ENCODE measurements at places on chromosomes 1 and 21.

GRCh38 chr1:6262555-6263420 lies 1.9 kb upstream of the GPR153 start:
- DNase-seq, result no peak

GRCh38 chr1:154626456-154627256 lies 18.7 kb upstream of the ADAR start:
- no peak for DNase-seq

DNA sequence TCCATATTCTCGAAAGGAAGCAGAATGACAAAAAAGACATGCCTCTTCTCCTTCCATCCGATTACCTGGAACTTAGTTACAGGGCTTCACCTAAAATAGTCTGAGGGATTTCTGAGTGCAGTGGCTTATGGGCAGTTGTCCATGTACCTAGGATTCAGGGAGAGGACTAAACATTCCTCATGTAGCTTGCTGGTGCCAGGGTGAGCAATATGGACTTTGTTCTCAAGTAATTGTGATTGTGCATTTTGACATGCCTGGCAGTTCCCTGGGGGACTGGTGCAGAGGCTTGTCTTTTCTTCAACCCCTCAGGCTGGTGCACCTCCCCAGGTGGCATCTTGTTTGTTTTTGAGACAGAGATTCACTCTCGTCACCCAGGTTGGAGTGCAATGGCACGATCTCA lies 6.1 kb upstream of the PSEN2 start:
- no peak for DNase-seq

- DNase-seq, result peak; percentile 99
Observed at GRCh38 chr1:5551274-5551975, 440.8 kb downstream of the NPHP4 start.

GRCh38 chr1:40030528-40031135 lies 9.9 kb upstream of the CAP1 start:
- no peak for DNase-seq

DNA sequence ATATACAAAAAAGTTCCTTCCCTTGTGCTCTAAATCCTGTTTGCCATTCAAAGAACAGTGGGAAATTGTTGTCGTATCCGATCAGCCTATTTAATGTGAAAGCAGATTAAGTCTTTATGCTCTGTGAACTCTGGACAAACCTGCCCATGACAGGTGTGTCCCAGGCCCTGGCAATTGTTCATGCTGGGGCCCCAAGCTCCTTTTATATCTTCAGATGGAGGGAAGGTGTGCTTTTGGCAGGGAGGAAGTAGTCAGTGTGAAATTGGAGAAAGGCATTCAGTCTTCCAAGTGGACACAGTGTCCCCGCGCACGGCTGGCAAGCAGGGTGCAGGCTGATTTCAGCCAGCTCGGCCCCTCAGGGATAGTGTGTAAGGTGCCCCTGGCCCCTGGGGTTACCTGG lies 135.1 kb upstream of the F3 start:
- DNase-seq, result no peak

- peak; percentile 90 for DNase-seq
Observed at GRCh38 chr1:19405761-19406487, 79.4 kb downstream of the CAPZB start.

DNA sequence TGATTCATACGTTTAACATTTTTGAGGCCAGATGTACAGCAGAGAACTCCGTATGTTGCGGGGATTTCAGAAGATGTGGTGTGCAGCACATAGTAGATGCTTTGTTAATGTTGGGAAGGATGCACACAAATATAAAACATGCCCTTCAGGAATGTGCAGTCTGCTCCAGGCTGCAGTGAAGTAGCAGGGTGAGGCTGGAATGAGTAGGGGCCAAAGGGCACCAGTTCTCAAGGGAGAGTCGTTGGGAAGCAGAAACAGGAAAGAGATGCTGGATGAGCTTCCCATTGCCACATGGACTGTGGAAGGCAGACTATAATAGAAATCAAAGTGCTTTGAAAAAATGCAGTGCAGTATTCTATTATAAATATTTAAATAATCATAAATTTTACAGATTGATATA lies 126.9 kb downstream of the NOS1AP start:
- DNase-seq, result no peak

DNA sequence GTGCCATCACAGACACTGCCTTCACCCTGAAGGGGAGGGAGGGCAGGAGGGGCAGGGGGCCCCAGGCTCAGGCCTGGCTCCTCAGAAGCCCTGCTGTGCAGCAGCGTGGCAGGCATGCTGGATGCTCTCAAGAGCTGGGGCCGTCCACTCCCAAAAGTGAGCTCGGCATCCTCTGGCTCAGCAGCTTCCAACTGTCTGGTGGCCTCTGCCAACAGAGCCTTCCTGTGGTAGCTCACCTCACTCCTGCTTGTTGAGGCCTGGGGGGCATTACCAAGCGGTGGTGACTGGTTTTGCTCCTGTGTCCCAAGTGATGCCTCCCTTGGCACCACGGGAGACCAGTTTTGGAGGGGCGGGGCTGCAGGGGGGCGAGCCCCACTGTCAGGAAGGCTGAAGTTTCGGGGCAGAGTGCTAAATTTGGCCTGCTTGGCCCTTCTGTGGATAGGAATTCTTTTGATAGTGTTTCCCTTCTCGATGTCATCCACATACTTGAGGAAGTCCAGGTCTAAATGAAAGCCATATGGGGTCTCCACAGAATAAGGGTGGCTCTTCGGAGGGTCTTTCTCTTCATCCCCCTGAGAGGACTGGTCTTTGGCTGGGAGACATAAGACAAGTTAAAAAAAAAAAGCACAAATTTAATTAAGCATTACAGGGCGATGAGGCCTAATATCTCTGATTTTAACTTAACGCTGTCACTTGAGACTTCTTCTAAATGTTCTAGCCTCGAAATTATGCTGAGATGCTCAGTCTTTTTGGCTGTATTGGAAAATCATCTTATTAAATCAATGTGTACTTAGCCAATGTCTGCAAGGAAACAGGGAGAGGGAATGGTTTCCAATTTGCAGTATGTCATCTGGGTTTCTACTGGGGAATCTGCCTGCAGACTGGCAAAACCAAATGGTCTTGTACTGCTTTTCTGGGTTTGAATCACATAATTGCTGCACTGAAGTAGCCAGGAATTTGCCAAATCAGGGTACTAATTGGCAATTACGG lies 44.4 kb downstream of the KANK4 start:
- DNase-seq, result no peak

DNA sequence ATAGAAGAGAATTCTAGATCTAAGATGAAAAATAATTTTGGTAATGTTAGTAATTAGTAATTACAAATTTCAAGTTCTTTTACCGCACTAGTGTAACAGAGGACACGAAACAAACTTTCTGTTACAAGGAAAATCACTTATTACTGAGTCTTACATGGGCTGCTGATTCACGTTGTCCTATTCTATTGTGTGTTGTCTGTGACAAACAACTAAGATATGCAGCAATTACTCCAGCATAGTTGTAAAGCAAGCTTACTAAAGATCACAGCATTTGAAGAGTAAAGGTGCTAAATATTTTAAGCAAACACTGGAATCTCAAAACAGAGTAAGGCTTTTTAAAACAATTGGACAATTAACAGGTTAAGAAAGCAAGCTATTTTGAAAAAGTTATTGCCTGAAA lies 502.3 kb downstream of the KCNT2 start:
- no peak for DNase-seq

DNA sequence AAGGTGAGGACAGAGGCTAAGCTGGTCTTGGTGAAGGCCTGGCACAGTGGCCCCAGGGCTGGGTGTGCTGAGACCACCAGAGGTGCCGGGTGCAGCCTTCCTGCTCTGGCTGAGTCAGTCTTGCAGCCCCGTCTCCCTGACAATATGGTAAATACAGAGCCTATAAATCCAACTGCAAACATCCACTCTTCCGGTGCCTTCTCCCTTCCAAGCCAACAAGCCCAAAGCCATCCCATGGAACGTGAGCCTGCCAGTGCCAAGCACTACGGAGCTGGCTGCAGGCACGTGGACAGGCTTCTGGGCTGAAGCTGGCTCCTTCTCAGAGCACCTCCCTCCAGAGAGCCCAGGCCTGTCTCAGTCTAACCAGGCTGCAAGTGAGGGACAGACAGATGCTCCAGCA lies 70.0 kb downstream of the TRABD2B start:
- DNase-seq, result no peak

DNA sequence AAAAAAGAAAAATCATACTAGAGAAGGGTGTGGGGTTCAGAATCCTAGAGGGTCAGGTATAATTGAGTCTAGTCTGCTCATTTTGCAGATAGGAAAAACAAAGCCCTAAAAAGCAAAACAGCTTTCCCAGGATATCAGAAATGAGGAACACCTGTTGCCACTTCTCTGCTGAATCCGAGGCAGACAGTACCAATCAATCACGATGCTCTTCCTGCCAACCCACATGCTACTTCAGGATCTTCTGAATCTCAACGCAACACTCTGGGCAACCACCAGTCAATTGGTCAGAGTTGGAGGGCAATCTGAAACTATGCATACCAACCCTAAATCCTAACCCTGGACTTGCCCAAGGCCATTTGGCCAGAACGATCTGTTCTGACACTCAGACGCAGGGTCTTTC lies 128.3 kb downstream of the EPHB2 start:
- no peak for DNase-seq

GRCh38 chr1:18332576-18332975 lies 148.2 kb upstream of the KLHDC7A start:
- DNase-seq, result no peak

- no peak for DNase-seq
Observed at GRCh38 chr1:155882235-155882634, 22.9 kb downstream of the SYT11 start.

DNA sequence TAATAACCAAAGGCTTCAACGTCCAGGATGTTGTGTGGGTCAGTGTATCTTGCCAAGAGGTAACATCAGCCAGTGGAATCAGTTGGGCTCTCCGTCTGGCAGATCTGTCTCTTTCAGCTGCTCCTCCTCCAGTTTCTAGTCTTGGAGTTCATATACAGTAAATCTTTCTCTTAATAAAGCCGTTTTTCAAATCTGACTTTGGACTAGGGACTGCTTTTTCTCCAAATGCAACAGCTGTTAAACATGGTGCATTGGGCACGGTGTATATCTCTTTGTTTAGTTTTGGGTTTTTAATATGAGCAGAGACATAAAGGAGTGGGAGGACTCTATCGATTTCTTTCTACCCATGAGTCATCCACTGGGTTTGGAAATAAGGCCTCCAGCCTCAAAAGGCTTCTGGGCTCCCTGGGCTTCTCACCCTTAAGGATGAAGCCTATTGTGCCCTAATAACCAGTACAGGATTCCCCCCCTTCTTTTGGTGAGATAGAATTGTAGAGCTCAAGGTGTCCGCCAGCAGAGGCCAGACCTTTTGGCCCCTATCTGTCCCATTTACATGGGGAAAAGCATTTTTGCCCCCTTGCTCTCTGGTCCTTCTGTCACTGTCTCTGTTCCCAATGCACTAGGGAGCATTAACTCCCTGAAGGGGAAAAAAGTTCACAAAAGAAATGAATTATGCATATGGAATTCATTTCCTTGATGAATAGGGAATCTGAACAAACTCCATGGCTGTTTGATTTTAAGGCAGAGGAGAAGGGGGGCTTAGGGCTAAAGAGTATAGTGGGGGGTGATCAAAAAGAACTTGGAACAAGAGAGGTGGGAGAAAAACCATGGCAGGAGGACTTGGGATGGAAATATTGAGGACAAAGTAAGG lies 86.0 kb downstream of the PBX1 start:
- no peak for DNase-seq

- DNase-seq, result no peak
Observed at GRCh38 chr1:68103884-68104554, 53.6 kb upstream of the DIRAS3 start.

GRCh38 chr1:235887676-235888075 lies 21.0 kb upstream of the LYST start:
- DNase-seq, result no peak

- no peak for DNase-seq
Observed at GRCh38 chr1:221670081-221670480, 71.8 kb downstream of the DUSP10 start.

- no peak for DNase-seq
Observed at GRCh38 chr21:44365251-44365966, 12.0 kb downstream of the TRPM2 start.

DNA sequence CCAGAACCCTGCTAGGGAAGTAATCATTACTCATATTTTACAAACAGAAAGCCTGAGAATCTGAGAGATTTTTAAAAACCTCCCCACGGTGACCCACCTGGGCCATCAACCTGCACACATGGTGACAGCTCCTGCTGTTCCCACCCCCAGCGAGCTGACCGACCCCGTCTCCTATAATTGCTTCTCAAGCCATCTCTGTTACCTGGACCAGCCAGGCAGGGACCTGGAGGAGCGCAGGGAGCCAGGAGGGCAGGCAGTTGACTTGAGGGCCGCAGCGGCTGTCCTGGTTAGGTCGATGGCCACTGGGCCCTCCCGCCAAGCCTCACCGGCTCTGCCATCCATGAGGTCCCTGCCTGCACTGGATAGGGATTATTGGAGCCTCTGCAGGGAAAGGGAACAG lies 7.7 kb downstream of the TFF2 start:
- DNase-seq, result no peak

DNA sequence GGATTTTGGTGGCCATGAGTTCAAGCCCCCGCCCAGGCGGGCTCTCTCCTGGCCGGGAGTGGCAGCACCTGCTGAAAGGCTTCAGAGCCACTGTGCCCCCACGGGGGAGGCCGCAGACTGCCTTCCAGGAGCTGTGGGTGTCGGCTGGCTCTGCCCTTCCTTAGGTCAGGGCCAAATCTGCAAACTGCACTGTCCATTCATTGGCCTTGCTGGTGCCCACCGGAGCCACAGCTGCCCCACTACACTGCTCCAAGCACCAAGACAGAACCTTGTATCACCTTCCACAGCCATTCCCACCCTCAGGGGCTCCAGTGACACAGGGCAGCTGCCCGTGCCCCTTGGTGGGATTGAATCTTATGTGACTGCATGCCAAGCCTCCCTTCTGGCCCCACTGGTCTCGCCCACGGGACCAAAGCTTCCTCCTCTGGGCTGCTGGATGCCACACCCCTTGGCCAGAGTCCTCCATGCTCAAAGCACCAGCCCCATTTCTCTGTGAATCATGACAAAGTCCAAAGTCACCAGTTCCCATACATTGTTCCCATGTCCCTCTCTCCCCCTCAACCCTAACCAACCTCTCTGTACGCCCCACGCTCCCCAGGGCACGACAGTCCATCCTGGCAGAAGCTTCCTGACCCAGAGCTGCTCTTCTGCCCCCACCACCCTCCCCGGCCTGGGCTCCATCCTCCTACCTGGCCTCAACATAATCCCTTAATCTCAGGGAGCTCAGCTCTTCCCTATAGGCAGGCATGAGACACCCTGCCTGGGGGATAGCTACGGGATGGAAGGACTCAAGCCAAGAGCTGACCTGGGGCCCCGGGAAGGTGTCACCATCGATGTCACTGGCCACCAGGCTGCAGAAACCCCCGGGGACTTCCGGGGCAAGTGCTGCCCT lies 20.9 kb upstream of the GPR153 start:
- DNase-seq, result no peak

GRCh38 chr21:45372732-45373355 lies 32.1 kb upstream of the COL18A1 start:
- no peak for DNase-seq

Data from DMS79 treated with DMSO at 0.1 percent for 48 hours (cell line).